SW480 (cell line): ENCODE measurements at places on chromosomes 2 and 18.
A peak's percentile ranks its signal among the peaks of the same experiment; 100 is the strongest.

DNA sequence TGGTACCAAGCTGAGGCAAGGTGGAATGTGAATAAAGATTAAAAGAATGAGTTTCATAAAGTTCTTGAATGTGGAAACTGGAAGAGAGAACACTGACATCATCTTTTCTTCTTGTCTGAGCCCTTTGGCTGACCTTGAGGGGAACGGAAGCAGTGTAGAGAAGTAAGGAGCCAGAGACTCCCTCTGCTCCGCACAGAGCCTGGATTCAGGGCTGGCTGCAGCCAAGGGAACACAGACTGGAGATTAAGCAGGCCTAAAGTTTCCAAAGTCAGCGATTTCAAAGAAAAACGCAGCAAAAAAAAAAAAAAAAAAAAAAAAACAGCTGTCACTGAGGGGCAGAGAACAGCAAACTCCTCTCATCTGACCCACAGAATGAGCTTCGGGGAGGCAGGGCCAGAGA is 19.3 kb upstream of the ALK start:
- no peak for DNase-seq

DNA sequence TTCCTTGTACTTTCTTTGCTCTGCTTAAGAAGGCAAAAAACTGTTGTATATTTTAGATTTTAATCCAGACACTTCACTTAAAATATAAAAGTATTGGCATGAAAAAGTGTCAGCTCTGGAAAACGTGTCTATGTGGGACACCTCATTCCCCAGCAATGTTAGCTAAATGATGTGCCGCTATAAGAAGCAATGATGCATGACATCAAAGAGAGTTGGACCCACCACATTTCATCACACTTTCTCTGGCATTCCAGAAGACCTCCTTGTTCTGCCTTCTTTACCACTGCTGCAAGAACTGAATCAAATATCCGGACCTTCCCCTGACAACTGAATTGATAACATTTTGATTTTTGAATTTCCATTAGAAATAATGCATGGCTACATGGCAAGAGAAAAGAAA is 242.4 kb upstream of the TANK start:
- DNase-seq, result peak; percentile 52

DNA sequence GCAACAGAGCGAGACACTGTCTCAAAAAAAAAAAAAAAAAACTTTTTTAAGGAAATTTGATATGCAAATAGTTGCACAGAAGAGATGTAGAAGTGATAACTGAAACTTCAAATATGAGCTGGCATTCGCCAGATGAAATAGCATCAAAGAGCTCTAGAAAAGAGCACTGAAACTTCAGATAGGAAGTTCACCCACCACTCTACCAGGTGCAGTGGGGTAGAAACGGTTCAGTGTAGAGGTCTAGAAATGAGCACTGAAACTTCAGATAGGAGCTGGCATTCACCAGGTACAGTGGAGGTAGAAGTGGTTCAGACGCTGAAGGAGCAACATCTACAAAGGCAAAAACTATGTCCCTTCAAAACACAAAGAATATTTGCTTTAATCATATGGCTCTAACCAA is 9.0 kb upstream of the ONECUT2 start:
- no peak for DNase-seq

DNA sequence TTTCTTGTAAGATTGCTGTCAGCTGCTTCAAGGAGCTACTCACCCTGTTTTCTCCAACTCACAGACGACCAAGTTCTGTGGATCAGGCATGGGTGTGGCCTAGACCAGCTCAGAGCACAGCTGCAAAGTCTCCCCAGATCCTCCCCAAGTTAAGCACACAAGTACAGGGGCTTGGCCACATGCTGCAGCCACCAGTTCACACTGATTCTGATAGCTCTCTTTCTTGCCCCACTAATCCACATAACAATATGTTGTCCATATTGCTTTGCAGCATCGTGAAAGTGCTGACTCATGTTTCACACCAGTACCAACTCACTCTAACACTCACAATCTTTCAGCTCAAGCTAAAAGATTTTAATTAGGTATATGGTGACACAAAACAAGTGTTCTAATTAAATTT is 437.0 kb downstream of the PARD3B start:
- no peak for DNase-seq

DNA sequence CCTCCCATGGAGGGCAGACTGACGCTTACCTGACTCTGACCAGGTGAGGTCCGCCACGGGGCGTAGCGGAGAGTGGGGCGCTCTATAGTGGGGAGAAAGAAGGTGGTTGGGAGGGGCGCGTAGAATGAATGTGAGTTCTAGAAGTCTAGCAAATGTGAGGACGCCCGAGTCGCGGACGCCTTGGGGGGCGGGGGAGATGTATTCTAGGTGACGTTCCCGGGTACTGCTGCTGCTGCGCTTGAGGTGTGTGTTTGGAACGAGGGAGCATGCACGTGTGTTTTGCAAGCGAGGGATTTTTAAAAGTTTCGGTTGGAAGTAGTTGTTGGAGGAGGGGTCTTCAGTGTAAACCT is 758 bp downstream of the RIF1 start:
- peak; percentile 48 for DNase-seq

DNA sequence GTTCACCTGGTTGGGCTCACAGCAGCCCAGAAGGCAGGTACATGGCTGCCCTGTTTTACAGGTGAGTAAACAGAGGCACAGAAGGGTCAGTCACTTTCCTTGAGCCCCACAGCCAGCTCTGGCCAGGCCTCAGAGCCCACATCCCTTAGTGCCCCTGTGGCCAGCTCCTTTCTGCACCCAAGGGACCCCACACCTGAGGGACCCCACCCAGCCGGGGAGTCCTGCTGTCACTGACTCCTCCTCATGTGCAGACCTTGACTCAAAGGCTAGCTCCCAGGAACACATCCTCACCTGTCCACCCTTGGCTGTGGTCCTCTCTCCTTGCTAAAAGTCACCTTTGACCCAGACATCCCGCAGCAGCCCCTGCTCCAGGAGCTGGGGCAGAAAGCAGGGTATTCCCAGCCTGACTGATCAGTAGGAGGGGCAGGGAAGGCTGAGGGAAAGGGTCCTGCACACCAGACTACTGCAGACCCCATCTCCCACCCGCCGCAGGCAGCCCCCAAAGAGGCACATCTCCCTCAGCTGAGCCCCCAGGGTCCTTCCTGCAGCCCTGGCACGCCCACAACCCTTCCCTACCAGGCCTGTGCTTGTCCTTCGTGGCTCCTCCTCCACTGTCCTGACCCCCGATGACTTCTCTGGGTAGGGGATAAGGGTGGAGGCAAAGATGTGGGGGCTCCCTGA is 9.8 kb upstream of the ARHGEF4 start:
- DNase-seq, result no peak

DNA sequence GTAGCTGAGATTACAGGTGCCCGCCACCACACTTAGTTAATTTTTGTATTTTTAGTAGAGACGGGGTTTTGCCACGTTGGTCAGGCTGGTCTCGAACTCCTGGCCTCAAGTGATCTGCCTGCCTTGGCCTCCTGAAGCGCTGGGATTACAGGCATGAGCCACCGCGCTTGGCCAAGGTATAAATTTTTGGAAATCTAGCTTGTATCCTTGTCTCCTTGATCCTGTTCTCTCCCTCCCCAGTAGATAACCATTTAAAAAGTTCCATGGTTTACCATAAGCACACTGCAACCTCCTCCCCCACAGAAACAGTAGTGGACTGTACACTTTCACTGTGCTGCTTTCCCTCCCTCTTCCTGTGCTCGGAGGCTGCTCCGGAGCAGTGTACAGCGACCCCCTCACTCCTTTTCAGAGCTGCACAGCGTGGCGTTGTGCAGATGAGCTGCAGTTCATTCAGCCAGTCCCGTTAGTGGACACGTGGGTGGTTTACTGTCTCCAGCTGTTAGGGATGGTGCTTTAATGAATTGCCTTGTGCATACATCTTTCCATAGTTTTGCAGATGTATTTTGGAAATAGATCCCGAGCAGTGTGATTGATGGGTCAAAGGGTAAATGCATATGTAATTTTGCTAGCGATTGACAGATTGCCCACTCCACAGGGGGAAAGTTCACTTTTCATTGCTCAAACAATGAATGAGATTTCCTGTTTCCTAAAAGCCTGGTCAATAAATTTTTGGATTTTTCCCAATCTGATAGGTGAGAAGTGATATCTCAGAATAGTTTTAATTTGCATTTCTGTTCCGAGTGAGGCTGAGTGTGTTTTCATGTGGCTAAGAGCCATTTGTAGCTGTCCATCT is 14.8 kb downstream of the ASB1 start:
- no peak for DNase-seq

DNA sequence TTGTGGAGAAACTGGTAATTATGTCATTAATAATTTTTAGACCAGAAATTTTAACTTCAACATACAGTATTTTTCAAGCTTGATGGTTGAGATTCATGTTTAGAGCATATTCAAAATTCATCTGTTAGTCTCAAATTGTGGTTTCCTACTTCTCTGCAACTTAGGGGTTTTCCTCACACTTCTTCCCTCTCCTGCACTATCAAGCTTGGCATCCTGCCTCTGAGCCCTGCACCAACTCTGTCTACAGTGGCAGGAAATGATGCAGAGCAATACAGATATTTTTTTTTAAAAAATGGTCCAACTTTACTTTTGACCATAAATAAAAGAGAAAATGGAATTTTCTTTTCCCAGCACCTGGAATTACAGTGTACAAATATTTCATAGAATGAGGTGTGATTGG is 247.3 kb downstream of the NUP35 start:
- no peak for DNase-seq

GRCh38 chr18:9428301-9428706 is 47.0 kb upstream of the RALBP1 start:
- DNase-seq, result no peak

GRCh38 chr2:64639691-64640090 is 14.0 kb downstream of the SERTAD2 start:
- DNase-seq, result no peak

- no peak for DNase-seq
Observed at GRCh38 chr2:67955748-67956603, 106.8 kb downstream of the C1D start.

DNA sequence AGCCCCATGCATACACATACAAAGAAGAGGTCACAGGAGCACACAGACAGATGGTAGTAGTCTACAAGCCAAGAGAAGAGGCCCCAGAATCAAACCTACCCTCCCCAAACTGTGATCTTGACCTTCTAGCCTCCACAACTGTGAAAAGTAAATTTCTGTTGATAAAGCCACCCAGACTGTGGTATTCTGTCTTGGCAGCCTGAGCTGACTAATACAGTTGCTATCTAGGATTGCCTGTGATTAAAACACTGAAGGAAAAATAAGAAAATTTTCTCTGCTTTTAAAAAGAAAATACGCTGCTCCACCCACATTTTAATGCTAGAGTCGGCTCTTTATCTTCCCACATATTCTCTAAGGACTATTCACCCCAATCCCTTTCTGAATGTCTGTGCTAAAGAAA is 143.7 kb upstream of the TMEM200C start:
- DNase-seq, result no peak

DNA sequence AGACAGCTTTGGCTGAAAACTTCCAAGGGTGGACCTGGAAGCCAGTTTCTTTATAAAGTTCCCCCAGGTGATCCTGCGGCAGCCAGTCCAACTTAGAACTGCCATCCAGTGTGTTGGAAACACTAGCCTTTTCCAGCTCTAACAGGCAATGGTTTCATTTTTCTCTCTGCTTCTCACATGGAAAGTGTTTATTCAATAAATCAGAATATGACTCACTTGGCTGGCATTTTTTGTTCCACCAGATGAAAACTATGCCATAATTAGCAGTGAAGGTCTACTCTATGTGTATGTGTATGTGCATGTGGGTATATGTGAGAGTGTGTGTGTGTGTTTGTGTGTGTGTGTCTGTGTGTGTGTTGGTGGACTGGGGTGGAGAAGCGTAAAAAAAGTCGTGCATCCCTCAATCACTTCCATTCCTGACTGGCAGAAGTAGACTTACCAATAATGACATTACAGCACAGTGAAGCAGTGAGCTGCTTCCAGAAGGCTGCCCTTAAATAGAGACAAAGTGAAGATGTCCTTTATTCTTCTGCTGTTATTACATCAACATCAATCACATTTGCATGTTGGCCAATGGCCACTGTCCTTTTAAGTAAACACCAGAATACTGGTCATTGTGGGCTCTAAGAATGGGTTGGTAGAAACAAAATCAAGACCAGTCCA is 90.9 kb upstream of the SETBP1 start:
- peak; percentile 23 for DNase-seq

- no peak for DNase-seq
Observed at GRCh38 chr2:14930441-14930840, 297.9 kb downstream of the LRATD1 start.

GRCh38 chr2:12970861-12971260 is 254.1 kb downstream of the TRIB2 start:
- DNase-seq, result no peak

DNA sequence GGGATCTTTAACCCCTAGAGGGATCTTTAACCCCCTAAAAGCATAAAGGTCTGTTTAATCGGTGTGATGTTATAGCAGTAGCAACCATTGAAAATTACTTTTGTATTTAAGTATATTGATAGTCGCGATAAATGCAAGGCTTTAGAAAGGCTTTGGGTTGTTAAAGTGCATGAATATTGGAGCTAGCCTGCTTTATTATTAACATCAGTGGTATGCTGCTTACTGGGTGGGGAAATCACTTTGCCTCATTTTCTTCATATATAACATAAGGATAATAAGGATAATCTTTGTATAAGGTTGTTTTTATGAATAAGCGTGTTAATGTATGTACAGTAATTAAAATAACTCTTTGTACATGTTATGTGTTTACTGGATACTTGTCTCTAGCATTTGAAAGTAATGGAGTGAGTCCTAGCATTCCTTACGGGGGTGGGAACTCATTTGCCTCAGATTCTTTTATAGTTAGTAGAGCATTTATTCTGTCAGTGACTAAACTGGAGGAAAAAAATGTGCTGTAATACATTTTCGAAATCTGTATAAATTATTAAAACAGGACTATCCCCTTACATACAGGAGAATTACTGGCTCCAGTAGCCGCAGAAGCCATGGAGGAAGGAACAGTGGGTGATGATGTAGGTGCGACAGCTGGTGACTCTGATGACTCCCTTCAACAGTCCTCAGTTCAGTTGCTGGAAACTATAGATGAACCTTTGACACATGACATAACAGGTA is 122.2 kb downstream of the BIRC6 start:
- no peak for DNase-seq

DNA sequence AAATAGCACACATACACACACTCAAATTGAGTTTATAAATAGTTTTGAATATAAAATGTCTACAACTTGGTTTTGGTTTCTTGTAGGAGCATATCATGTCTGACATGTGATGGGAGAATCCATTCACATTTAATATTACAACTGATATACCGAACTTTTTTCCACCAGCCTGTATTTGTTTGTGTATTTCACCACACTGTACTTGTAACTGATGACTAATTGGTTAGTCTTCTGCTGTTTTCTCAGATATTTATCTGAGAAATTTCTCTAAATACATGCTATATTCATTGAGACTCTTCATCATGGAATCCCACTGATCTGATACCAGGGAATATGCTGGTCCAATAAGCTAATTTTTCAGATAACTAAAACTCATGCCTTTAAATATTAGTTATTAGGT is 56.3 kb upstream of the UBXN4 start:
- no peak for DNase-seq

DNA sequence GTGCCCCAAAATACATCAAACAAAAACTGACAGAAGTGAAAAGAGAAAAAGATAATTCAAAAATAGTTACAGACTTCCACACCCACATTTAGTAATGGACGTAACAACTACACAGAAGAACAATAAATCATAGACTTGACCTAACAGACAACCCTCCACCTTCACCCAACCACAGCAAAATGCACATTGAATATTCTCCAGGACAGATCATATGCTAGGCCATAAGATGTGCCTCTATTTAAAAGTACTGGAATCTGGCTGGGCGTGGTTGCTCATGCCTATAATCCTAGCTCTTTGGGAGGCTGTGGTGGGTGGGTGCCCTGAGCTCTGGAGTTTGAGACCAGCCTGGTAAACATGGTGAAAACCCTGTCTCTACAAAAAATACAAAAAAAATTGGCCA is 20.0 kb downstream of the SLC66A2 start:
- no peak for DNase-seq
